Fibroblast of skin of abdomen (primary cell): ENCODE measurements at places on chromosomes 3 and 15.

DNA sequence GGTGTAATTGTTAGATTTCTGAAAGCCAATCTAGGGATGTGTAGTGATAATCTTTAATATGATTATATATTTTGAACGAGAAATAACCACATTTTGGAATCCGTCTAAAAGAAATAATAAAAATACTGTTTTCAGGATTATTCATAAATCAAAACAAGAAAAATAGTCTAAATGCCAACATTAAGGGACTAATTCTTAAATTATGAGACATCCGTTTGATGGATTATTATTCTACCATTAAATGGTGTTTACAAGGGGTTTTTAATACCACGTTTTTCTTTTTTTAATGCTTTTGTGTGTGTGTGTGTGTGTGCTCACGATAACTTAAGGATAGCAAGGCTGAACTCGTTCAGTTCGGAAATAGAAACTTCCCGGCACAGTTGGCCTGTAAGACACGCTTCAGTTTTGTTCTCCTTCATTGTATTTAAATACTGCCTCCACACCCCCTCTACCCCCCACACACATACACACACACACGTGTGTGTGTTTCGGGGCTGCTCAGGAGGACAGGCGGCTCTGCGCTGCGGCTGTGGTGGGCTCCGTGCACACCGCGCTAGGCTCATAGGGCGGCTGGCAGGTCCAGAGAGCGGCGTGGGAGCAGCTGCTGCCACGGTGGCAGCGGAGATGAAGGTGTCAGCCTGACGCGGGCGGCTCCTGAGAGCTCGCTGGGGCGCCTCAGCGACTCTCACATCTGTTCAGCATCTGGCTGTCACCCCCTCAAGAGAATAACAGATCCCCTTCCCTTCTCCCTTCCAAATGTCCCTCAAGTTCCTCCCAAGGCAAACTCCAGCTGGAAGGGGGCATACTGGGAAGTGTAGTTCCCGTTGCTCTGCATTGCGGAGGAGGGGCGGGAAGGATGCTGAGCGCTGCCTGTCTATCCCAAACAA, 23.0 kb upstream of the ANP32A start:
- DNase-seq, result peak; percentile 25

DNA sequence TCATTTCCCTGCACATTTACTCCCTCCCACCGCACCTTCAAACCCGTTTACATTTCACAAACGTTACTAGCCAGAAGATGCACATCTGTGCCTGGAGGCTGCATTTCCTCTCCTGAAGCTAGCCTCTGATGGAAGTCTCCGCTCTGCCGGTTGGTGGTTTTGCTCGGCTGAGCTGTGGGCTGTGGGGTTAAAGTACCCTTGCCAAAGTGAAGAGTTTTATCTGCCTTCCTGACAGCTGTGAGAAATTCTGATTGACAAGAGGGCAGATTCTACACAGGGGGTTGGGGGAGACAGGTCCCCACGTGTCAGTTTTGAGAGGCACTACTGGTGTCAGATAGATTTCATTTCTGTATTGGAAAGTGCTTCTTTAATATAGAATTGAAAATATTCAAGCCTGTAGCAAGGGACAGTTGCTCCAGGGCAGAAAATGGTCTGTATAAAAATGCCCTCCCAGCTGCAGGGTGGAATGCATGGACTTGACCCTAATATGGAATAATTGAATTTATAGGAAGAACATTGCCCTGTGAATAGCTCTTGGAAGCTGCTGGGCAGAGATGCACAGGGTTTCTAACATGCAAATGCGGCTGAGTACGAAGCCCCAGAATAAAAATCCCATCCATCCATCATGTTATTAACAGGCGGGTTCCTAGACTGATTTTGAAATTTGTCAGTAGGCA, 201.1 kb upstream of the RGMA start:
- no peak for DNase-seq

GRCh38 chr3:172305552-172305951, 142.7 kb downstream of the GHSR start:
- peak; percentile 64 for DNase-seq

DNA sequence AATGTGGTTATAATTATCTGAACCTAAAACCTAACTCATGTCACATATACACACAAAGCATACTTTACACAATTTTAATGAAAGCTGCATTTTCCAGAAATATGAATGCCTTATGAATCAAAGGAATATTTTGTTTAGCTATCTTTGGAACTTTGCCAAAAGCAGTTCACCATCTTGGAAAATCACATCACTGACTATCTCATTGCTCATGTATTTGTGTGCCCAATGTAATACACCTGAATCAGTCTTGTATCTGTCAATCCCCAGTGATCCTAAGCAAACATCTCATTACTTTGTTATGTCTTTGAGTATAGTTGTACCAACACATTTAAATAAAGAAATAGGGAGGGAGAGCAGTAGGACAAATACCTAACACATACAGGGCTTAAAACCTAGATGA, 15.6 kb upstream of the CD47 start:
- DNase-seq, result no peak

DNA sequence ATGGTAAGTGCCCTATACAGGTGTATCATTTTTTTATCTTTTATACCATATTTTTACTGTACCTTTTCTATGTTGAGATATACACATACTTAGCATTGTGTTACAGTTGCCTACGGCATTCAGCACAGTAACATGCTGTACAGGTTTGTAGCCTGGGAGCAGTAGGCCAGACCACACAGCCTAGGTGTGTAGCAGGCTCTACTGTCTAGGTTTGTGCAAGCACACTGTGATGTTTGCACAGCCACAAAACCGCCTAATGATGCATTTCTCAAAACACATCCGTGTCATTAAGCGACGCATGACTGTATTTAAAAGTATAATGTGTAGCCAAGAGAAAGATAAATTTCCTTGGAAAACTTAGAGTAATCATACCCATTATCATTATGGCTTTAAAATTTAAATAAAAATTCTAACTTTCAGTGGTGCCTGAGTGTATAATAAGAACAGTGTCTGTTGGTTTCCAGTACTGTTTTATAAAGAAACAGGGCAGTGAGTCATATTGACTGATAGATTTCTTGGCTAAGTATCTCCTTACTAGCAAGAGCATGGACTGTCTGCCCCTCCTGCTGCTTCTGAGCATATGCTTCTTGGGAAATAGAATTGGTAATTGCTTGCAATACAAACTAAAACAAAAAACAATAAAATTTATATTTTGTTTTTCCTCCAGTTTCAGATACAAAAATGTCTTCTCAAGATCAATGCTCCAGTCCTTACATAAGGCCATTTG, 18.3 kb downstream of the CALML4 start:
- peak; percentile 69 for DNase-seq

GRCh38 chr3:184733181-184733580, 21.3 kb upstream of the MAGEF1 start:
- DNase-seq, result no peak

DNA sequence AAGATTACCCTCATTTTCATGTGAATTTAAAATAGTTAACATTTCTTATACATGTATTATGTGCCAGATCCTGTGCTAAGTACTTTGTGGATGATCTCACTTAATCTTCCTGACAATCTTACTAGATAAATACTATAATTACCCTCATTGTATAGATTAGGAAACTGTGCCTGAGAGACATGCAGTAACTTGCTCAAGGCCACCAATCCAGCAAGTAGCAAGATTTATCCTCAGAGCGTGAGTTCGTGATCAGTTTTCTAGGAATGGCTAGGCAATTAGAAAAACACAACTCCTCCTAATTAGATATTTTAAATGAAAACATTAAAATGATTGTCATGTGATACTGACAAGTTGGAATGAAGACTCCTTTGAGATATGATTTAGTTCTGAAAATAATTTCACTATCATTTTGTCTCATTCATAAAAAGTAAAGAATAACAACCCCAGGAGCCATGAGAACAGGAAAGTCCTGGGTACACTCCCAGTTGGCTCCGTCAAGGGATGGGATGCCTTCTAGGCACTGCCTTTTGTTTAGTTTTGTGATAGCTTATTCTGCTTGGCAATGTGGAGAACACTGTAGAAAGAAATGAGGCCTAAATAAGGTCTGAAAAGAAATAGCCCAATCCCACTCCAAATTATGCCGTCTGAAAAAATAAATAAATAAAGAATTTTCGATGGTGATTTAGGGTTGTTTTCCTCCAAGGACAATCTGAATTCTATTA, 61.3 kb downstream of the FBN1 start:
- no peak for DNase-seq

GRCh38 chr3:150376001-150376848, 31.9 kb upstream of the TSC22D2 start:
- DNase-seq, result peak; percentile 78

DNA sequence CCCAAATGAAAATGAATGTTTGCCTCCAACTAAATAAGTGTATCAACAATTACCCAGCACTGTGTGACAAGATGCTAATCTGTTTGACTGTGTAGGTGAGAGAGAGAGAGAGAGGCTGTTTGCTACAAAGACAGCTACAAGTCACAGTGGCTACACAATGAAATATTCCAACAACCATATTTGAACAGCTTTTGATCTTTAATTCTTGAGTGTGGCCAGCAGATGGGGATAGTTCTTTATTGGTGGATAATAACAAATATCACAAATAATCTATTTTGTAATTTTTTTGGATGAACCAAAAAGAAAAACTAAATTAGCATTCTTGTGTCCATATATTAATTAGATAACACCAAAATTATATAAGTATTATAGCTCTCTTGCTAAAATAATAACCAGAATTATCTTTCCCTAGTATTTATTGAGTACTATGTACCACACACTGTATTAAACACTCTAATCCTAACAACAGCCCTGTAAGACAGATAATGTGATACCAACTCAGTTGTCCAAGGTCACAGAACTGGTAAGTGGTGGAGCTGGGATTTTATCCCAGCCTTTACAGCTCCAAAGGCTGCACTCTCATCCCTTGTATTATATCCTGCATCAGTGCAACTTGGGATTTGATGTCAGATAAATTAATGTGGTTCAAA, 61.9 kb upstream of the C3orf80 start:
- DNase-seq, result peak; percentile 40

DNA sequence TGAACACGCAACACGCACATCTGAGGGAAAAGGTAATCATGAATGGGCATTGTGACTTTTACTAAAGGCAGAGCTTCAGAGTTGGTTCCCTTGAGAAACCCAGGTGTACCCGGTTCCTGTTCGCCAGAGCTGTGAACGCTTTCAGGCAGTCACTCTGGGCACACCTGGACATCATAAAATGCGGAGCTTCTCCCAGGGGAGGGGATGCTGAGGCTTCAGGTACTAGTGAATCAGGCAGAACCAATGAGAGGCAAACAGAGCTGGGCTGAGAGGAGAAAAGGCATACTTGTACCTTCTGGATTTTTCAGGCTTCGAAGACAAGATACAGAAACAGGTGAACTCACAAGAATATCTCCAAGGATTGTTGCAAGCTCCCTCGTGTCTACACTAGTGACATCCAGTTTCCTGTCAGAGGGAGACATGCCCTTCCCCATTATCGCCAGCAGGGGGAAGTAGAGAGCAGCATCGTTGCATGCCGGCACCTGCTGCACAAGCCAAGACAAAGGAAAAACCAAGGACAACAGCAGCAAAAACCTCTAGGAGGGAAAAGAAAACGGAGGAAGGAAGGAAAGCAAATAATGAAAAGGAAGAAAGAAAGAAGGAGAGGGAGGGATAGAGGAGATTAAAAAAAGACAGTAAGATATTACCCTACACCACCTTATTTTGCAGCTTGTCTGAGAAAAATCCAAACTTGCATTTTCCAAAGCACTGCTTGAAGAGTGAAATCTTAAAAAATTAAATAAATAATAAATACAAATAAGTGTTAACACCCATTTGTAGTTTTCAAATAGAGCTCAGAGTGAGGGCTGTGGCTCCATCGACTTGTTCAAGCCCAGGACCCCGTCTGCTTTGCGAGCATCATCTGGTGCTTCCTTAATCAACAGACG, 2.0 kb downstream of the AHSG start:
- peak; percentile 56 for DNase-seq

- peak; percentile 65 for DNase-seq
Measured at GRCh38 chr15:101121511-101122090, 130.2 kb downstream of the CHSY1 start.

DNA sequence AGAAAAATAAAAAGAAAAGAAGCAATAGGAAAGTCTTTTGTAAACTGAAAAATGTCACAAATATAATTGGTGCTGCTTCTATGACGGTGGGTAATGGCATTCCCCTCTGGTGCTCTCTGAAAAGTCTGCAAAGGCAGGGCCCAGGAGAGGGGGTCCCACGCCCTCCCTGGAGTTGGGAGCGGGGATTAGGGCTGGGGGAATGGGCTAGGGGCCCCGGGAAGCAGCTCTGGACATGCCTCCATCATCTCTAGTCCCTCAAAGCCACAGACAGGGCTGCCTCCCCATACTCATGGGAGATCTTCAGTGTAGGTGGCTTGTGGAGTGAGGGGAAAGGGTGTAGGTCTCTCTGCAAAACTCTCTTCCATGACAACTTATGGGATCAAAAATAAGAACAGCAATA, 7.8 kb upstream of the RHCG start:
- no peak for DNase-seq

DNA sequence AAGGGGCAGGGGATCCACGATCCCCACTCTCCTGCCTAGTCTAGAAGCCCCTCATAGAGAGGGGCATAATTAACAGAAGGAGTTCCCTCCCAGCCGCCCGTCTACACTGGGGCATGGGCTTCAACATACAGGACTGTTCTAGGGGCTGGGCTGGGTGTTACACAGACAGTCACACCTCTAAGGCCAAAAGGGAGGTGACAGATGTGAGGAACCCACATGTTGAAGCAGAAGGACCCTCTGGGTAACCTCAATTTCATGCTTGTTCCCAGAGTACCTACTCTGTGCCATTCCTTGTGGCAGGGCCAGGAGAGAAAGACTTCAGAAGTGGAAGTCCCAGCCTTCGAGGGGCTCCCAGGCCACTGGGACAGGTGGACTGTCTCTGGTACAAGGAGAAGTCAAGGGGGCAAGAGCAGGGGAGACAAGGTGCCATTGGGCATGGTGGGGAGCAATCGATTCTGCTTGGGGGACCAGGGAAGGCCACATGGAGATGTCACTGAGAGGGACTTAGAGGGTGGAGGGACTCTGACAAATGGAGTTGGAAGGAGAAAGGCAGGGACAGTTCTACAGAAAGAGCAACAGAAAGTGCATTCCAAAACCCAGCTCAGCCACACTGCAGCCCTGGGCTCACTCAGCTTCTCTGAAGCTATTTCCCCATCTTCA, 71.3 kb downstream of the CPN2 start:
- no peak for DNase-seq

- DNase-seq, result peak; percentile 60
Measured at GRCh38 chr15:64731012-64731804, 44.2 kb downstream of the RBPMS2 start.

GRCh38 chr3:64297563-64297962, 72.3 kb upstream of the PRICKLE2 start:
- DNase-seq, result no peak

- no peak for DNase-seq
Measured at GRCh38 chr3:162292409-162292808, 795.8 kb downstream of the OTOL1 start.

GRCh38 chr15:98505611-98506031, 142.7 kb upstream of the IGF1R start:
- DNase-seq, result no peak

- no peak for DNase-seq
Measured at GRCh38 chr3:172118019-172118418, 78.6 kb downstream of the FNDC3B start.
